ENCODE measurements at places on chromosomes 3 and 15.

DNA sequence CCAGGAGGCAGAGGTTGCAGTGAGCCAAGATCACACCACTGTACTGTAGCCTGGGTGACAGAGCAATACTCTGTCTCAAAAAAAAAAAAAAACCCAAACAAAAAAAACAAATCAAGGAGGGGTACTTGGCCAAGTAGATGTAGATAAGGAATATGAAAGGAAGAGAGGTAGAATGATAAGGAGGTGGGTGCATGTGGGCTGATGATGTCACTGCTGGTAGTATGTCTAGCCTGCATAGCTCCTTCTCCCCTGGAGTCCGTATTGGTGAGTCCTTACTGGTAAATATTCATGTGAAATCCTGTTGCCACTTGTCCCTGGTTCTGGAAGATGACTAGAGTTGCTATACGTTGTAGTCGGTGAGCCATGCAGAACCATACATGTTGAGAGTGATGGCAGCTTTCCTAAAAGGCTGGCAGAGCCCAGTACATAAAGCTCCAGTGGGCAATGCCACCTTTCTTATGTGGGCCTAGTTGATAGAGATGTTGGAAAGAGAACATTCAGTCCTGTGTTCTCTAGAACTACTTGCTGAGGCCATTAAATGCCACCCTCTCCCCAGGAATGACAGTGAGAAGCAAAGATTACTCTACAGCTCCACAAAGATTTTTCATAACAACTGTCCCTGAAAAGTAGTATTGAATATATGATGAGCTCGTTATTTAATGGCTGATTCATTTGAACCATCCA, 11.0 kb downstream of the KAT2B start:
- no peak for DNase-seq

DNA sequence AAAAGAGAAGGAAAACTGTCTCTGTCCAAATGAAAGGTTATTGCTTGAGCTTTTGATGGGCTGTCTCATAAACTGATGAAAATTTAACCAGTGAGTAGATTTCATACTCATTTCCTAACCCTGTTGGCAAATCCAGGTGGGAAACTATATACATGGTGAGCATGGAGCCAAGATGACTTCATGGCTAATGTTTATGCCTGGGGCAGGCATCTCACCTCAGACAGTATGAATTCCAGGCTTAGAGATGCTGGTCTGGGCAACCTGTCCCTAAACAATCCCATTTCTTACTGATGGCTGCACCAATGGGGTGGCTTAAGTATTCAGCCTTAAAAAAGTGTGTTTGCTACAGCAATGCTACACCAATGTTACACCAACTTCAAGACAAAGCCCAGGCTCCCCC, 58.1 kb downstream of the SLTM start:
- DNase-seq: no peak

GRCh38 chr3:23474580-23475357, 271.6 kb downstream of the UBE2E2 start:
- DNase-seq: no peak

GRCh38 chr3:87145553-87145952, 81.6 kb upstream of the CHMP2B start:
- no peak for DNase-seq

- no peak for DNase-seq
Measured at GRCh38 chr3:176247191-176247590, 950.1 kb downstream of the TBL1XR1 start.

DNA sequence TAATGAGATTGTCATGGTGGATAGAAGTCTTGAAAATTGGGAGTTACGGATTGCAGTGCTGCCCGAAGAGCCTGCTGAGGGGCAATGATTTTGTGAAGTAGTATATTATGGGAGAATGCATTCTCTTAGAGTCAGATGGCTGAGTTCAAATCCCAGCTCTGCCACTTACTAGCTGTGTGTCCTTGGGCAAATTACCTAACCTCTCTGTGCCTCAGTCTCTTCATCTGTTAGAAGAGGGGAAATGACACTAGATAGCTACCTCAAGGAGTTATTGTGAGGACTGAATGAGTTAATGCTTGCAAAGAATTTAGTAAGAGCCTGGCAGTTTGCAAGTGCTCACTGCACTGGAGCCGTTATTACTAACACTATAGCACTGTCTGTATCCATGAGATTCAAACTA, 15.4 kb downstream of the FGD5 start:
- DNase-seq: no peak

DNA sequence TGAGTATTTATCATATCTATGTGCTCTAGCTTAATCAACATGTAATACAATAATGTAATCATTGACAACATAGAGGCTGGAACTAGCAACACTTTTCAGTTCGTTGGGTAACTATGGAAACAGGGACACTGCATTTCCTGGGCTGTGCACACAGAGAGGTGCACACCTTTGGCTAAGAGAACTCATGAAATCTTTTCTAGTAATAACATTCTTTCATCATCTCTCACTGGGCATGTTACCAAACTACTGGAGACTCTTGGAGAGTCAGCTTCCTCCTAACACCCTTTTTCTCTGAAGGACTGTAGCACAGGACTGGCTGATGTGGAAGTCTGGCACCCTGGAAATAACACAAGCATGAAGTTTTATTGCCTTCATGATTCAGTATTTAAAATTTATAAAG, 135.6 kb downstream of the KCNMB2 start:
- DNase-seq: no peak

DNA sequence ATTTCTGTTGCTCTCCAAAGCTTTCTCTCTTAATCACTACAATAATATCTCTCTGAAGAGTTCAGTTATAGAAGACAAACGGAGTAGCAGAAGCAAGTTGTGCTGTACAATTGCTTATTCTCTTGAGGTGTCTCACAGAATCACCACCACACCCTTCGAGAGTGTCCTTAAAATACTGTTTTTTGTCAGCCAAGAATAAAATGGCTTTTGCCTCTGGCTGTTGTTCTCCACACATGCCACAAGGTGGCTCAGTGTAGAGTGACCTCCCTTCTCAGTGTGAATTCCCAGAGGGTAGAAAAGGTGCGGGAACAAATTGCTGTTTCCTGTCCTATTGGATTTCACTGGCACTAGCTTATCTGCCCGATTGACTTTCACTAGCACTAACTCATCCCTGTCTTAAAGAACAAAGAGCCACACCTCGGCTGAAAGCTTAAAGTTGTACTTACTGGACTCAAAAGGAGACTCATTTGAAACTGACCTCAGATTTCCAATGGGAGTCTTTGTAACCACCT, 134.2 kb upstream of the SATB1 start:
- DNase-seq: peak; percentile 72

DNA sequence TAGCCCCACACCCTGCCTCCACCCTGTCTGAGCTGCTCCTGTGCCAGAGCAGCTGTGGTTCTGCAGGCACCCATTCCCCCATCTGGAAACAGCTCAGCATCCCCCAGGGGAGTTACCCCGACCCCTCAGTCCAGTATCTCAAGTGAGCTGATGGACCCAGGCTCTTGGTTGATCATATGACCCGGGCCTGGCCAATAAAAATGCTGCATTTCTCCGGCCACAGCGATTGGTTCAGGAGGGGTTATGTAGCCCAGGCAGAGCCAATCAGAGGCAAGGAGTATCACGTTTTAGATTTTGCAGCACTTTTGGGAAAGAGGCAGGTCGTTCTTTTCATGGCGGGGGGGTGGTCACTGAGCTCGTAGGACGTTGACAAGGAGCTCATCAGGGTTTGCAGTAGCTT, 120.8 kb downstream of the TPRA1 start:
- no peak for DNase-seq

DNA sequence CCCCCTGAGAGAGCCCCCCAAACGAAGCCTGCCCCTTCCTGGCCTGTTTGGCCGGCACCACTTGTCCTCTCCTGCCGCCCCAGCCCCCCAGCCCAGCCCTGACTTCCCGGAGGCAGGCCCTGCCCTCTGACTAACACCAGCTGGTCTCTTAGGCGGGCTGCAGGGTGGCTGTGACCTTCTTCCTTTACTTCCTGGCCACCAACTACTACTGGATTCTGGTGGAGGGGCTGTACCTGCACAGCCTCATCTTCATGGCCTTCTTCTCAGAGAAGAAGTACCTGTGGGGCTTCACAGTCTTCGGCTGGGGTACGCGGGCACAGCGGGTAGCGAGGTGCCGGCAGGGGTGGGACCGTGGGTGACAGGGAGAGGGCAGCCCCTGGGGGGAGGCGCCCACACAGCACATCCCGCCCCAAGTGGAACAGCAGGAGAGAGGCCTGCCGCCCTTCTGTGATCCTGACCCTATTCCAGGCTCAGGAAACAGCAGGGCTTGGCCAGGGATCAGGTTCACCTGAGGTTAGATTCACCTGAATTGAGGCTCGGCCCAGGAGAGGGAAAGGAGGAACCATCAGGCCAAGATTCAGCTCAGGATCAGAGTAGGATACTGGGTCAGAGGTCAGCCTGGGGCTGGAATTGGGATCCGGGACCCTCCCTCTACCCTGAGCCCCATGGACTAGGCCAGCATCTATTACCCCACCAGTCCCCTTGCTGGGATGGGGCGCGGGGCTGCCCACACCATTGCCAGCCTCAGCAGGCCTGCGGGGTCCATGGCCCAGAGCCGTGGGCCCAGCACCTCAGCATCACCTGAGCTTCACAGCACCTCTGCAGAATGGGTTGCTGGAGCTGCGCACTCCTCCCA, 21.9 kb downstream of the PTH1R start:
- DNase-seq: no peak
